ENCODE measurements at places on chromosomes 13 and 19.

DNA sequence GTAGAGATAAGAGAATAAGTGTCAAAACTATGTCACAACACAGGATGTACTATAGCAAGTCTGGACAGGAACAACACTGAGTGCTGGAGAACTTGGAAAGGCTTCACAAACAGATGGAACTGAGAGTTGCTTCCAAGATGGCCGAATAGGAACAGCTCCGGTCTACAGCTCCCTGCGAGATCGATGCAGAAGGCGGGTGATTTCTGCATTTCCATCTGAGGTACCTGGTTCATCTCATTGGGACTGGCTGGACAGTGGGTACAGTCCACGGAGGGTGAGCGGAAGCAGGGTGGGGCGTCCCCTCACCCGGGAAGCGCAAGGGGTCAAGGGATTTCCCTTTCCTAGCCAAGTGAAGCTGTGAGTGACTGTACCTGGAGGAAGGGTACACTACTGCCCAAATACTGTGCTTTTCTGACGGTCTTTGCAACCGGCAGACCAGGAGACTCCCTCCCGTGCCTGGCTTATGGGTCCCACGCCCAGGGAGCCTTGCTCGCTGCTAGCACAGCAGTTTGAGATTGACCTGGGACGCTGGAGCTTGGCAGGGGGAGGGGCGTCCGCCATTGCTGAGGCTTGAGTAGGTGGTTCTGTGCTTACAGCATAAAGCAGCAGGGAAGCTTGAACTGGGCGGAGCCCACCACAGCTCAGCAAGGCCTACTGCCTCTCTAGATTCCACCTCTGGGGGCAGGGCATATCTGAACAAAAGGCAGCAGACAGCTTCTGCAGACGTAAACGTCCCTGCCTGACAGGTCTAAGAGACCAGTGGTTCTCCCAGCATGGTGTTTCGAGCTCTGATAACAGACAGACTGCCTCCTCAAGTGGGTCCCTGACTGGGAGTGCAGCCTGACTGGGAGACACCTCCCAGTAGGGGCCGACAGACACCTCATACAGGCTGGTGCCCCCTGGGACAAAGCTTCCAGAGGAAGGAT, 46.0 kb downstream of the USP12 start:
- no peak for DNase-seq

GRCh38 chr19:15288146-15288963, 44.0 kb downstream of the BRD4 start:
- DNase-seq = no peak

GRCh38 chr13:80901111-80901510, 560.2 kb upstream of the SPRY2 start:
- no peak for DNase-seq

DNA sequence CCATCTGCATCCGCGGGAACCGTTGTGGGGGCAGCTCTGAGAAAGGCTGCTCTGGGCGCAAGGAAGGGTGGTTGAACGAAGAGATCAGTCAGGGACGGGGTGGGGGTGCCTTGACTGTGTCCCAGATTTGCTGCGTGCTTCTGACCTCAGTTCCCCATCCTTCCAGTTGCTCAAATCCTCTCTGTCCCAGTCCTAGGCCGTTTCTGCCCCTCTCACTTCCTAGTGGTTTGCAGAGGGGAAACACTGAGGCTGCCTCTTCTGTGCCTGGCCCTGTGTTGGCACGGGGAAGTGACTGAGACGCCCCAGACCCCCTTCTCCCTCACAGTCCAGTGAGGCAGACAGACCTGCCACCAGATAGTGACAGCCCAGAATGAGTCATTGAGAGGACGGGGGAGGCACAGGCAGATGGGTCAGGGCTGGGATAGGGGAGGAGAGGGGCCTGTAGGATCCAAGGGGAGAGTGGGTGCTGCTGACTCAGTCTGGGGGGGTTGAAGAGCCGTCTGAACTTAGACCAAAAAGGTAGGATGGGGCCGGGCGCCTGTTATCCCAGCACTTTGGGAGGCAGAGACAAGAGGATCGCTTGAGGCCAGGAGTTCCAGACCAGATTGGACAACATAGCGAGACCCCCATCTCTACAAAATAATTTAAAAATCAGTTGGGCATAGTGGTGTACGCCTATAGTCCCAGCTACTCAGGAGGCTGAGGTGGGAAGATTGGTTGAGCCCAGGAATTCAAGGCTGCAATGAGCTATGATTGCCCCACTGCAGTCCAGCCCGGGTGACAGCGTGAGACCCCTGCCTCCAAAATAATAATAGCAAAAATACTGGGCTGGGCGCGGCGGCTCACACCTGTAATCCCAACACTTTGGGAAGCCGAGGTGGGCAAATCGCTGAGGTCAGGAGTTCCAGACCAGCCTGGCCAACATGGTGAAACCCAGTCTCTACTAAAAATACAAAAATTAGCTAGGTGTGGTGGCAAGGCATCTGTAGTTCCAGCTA, 26.5 kb downstream of the NUMBL start:
- DNase-seq = no peak

GRCh38 chr13:42041684-42042035, 6.8 kb upstream of the DGKH start:
- no peak for DNase-seq

DNA sequence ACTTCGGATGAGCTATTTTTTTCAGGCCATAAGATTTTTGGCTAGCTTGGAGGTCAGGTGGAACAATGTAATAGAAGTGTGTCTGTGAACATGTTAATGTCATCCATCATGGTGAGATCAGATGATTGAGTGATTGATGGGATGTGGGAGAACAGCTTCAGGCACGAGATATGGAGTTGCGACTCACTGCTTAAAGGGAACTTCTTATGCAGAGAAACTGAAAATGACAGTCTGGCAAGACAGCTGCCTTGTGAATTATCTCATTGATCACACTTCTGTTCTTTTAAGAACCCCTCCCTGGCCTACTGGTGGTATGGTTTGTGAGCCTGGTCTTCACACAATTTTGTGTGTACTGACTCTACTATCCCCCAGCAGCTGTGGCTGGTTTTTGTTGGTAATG, 96.0 kb downstream of the OLFM4 start:
- no peak for DNase-seq

DNA sequence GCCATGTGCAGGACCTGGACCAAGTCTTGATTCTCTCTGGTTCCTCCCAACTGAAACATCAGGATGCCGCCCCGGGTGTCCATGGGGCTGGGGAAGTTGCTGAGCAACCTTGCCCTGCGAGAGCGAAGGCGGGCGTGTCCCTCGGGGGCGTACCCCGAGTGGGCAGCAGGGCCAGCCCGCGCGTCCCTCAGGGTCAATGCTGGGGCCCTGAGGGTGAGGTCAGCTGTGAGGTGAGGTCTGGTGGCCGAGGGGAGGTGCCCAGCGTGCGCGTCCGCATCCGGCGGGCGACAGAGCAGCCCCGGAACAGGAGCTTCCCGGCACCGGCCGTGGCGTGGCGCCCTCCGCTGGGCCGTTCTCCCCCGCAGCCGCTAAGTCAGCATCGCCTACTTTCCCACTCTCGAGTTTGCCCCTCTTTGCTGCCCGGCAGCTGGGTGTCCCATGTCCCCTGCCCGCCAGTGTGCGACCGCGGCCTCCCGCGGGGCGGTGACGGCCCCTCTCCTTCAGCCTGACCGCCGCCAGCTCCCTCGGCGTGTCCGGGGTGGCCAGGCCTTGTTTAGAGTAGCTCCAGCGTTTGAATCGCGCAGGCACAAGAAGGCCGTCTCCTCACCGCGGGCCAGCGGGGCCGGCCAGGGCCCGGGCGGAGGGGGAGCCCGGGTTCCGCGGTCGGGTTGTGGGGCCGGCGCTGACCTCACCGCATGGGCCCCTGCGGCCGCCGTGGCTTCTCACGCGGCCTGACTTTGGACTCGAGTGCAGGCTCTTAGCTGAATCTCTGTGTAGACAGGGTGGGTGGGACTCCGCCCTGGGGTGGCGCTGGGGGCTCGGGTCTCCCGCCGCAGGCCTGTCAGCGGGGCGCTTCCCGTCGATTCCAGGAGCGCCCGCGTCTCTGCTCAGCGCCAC, 33.0 kb downstream of the GJA3 start:
- peak; percentile 33 for DNase-seq

GRCh38 chr13:51380269-51380668, 40.8 kb downstream of the SERPINE3 start:
- no peak for DNase-seq

DNA sequence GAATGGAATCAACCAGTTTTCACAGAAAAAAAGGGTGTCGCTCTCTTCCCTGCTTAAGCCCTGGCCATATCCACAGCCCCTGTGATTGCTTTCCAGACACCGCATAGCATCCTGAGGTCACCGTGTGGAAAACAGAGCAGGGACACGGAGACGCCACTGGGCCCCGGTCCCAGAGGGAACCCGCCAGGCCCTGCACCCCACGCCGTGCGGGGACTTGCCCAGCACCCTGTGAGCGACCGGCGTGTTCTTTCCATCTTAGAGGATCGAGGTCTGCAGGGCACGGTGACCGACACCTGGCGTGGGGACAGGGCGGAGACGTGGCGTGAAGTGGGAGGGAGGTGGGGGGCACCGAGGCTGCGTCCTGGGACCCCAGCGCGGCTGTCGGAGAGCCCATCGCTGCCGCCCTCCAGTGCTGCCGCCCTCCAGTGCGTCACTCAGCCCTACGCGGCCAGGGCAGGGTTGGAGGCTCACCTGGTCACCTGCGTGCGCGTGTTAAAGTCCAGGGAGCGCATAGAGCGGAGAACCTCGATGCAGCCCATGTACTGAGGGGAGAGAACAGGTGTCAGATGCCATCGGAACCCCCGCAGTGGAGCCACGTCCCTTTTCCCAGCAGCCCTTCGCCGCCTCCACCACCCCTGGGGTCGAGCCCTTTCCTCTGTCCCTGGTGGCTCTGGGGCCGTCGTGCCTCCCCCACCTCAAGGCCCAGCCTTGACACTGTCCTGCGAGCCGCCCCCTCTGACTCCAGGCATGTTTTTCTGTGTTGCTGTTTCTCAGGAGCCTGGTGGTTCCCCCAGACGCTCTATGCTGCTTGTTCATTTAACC, 20.2 kb downstream of the SHC2 start:
- no peak for DNase-seq

- no peak for DNase-seq
Measured at GRCh38 chr13:86960876-86961275, 710.3 kb upstream of the SLITRK5 start.

DNA sequence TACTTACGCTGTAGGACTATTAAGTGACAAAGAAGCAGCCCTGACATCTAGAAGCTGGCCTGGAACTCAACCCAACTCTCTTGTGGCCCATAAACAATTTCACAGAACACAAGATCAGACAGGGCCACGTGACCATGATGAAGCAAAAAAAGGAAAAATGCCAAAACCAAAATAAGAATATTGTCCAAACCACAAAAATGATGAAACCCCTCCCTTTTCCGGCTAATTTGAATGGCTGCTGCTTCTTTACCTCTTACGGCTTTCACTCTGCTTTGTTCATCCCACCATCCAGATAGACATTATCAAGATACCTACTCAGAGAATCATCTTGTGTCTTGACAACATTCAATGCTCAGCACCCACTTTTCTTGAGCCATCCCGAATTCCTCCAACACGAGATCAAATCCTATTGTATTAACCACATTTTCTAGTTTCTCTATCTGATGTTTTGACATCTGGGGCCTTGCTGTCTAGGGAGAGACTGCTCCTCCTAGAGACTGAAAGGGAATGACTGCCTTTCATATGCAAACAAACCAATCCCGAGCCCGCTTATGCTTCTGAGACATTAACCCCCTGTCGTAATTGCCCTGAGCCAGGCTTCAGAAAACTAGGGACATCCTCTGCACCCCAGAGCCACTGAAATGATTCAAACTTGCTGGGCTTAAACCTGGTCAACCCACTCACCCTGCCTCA, 186.3 kb downstream of the TDRD3 start:
- no peak for DNase-seq

- DNase-seq = peak; percentile 20
Measured at GRCh38 chr19:46218160-46218559, 11.4 kb upstream of the IGFL1 start.

DNA sequence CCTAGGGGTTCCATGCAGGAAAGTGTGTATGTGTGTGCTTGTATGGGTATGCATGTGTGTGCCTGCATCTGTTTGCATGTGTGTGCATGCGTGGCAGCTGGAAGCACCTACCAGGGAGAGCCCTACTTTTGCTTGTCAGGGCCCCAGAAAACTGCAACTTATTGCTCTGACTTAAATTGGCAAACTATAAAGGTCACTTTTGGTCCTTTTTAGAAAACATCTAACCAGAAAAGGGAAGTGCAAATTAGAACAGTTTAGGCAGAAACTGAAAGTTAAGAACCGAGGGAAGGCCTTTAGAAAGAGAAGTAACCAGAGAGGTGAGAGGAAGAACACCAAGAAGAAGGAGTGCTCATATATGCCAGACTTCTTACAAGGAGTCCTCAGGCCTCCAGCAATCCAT, 32.5 kb downstream of the DLEU7 start:
- DNase-seq = no peak

DNA sequence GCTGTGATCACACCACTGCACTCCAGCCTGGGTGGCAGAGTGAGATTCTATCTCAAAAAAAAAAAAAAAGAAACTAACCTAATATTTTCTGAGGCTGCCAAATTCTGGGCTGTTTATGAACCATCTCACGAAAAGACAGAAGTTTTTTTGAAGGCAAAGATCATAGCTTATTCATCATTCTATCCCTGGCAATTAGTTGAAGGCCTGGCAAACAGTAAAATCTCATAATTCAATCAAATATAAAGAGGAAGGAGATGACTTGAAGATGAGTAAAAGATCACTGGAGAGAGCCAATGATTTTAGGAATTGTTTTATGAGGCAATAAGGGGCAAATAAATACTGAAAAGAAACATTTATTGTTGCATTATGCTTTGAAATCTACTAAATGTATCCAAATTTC, 216.5 kb downstream of the DCLK1 start:
- DNase-seq = no peak

DNA sequence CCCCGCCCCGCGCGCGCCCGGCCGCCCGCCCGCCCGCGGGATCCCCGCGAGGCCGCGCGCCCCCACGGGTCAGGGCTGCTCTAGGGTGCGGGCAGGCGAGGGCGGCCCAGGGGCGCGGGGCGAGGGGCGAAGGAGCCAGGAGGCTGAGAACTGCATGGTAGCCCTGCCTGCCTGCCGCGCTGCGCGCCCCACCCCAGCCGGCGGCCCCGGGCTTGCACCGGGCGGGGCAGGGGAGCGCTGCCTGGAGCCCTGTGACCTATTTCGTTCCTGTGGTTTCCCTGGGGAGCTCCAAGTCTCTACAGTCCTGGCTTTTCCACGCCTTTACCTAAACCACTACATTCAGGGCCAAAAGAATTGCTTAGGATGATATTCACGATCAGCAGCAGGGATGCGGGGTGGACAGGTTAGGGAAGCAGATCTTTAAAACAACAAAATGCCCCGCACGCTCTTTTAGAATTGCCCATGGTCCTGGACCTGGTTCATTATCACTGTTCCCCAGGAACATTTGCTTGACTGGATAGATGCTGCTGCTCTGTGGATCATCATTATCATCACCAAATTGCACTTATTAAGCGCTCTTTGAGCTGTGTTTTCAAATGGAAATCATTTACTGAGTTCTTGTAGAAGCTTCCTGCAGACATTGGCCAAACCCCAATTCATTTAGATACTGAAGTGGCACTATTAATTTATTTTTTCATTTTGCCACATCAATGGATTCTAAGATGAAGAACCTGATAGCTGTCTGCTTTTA, 421 bp upstream of the GPR12 start:
- no peak for DNase-seq

DNA sequence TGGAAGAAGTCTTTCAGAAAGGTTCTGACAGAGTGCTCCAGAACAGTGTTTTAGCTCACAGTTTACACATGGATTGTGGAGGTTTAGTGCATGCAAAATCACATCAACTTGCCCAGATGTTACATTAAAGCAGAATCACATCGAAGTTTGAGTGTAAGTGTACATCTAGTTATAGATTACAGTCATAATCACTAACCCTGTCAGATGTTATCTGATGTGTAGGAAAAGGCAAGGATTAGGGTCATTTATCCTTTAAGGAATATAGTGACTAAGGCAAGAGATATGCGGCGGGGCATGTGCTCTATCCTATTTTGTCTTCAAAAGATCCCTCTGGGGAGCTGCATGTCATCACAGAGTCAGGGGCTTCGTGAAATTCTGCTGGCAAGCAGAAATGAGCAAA, 66.9 kb downstream of the CYSLTR2 start:
- no peak for DNase-seq

Measured in activated T-helper 2 cell treated with anti-CD3 and anti-CD28 coated beads, Interferon-gamma antibody, Interleukin-2, Interleukin-4, amounts not matched to agents 10 μg/mL and 5 μg/mL and 100 μg/mL, durations not matched to agents 14 hours and 24 hours and 36 hours (primary cell).